ENCODE measurements at places on chromosomes 16 and 17.

DNA sequence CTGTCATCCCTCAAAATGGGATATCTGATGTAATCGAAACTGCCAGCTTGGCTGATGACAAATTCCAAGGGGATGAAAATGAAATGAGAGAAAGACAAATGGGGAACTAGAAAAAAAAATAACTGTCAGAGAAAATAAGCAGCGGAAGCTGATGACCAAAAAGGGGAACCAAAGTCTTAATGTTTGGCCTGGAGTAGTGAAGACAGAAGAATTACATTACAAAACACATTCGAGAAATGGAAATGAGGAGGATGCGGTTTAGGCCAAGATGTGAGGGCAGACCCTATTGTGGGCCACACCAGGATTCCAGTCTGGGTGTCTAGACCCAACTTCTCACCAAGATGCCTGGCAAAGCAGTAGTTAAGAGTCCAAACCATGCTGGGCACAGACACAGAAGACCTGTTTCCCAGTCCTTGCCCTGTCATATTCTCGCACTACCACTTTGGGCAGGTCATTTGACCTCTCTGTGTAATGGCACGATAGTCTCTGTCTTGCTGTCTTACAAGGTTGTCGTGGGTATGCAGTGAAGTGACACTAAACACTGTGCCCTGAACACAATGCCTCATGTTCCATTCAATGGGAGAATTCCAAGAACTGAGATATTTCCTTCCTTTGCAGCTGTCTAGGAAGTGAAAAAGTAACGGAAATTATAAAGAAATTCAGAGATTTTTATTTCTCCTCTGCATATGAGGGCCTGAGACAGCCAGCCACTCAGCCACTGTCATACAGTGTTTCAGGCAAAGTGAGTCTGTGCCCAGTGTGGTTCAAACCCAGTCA lies 12.3 kb upstream of the CCL2 start:
- no peak for DNase-seq

DNA sequence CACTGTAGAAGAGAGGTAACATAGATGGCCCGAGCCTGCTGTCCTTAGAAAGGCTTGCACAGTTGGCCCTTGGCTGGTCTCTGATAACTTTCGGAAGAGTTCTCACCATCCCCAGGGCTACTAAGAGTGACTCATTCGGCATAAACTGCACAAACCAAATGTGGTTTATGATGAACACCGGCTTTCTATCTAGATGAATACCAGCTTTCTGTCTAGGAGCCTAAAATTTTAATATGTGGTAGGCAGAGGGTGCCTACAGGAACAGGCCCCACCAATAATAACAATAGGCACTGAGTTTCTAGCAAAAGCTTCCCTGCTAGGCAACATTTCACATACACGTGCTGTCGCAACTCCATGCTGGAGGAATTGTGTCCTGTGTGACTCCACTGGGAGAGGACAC lies 15.4 kb downstream of the CNOT1 start:
- peak; percentile 69 for DNase-seq

GRCh38 chr17:80248894-80249710 lies 11.6 kb upstream of the RNF213 start:
- DNase-seq, result no peak

- DNase-seq, result peak; percentile 68
These were observed 13.1 kb upstream of the DUSP14 start for GRCh38 chr17:37476431-37477120.

DNA sequence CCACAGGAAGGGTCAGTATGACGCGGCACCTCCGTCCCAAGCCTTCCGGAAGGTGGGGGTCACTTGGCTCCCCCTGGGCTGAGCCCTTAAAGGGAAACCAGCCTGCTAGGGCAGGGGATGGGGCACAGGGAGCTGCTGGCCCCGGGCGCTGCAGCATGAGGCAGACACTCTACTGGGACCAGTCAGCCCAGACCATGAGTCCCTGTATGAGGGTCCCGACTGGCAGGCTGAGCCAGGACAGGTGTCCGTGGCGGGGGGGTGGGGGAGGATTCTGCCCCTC lies 43.4 kb upstream of the ZC3H18 start:
- DNase-seq, result no peak

DNA sequence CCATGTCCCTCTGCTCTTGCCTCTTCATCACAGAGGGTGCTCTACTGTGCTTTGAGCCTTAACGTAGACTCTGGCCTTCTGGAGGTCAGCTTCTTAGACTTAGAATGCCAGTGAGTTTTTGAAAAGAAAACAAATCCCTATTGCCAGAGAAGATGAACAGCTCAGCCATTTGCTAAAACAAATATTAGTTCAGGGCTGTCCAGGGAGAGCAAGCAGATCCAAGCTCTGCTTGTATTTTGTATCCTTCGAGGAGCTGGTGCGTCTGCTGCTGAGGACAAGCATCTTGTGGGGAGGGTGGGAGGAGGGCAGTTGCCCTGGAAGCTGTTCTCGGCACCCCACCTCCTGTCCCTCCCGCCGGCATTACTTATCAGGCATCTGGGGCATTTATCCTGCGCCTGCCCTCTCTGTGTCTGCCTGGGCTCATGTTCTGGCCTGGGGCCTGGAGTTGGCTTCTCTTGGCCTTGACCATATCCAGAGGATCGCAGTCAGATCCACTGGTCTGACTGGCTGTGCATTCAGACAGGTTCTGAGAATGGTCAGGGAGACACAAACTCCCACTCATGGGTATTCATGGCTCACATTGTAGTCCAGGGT lies 173.1 kb upstream of the NLRP1 start:
- DNase-seq, result no peak

DNA sequence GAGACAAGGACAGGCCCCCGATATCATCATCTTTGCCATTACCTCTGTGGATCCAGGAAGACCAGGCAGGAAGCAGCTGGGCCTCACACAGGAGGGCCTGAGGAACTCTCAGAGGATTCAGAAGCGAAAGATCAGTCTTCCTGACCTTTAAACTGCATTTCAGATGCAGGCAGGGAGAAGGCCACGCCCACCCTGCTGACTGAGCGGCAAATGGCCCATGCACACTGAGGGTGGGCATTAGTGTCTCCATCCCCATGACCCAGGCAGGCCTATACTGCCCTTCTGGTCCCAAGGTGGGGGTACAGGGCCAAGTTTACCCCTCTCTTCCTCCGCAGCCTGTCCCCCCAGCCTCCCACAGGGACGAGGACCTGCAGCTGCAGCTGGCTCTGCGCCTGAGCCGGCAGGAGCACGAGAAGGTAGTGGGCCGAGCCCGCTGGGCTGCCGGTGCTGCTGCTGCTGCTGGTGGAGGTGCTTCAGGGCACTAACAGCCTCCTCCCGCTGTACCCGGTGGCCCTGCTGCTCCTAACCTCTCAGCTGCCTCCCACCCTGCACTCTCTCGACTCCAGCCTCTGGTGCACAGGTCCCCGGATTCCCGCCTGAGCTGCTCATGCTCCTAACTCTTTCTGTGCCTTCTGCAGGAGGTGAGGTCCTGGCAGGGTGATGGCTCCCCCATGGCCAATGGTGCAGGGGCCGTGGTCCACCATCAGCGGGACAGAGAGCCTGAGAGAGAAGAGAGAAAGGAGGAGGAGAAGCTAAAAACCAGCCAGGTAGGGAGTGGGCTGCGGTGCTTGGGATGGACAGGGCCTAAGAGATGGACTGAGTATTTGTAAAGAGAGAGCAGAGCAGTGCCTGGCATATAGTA lies 6.2 kb downstream of the EPN3 start:
- no peak for DNase-seq

DNA sequence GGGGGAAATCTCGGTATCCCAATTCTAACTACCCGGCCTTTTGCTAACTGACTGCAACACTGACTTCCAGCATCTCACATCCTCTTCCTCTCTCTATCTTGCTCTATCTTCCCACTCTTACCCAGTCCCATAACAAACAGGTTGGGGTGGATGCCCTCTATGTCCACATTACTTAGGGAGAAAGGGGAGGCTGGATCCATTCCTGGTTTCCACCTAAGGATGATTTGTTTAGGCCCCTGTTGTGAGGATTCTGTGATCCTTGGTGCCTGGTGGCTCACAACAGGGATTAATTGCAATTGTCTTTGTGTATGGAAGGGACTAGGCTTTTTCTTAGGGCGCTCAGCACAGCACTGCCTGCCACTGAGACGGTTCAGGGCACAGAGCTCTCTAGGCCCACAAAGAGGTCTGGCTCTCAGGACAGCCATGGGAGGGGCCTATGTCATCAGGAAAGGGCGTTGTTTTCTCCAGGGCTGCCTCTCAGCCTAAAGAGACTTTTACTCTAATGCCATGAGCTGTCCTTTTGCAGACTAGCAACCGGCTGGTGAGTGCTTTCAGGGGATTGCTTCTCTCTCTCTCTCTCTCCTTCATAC lies 612.1 kb upstream of the SALL1 start:
- DNase-seq, result no peak

All from fibroblast of lung (primary cell).